BJ (cell line): ENCODE measurements at places on chromosomes 13 and 19. TPM values are rescaled to one million over a fixed set of nuclear protein-coding genes. Genes with fewer than 3 reads are reported as not detected.
A peak's percentile ranks its signal among the peaks of the same experiment; 100 is the strongest.

DNA sequence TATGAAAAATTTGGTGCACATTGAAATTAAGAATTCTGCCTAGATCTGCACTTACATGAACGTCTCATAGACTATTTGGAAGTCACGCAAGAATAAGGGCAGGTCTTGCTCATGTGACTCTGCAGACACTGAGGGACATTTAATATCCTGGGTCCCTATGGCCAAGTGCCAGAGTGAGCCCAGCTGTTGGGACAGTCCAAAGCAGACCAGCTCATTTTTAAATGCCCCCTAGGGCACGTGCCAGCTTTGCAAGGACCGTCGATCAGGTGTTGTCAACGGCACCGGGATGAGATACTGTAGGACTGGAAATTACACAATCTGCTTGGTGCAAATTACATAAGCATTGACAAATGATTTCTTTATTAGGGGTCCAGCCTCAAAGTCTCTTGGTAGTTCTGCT is 293.6 kb downstream of the TEX29 start:
- no peak for DNase-seq

- no peak for DNase-seq
Measured at GRCh38 chr13:29279356-29280254, 315.9 kb downstream of the SLC7A1 start.

DNA sequence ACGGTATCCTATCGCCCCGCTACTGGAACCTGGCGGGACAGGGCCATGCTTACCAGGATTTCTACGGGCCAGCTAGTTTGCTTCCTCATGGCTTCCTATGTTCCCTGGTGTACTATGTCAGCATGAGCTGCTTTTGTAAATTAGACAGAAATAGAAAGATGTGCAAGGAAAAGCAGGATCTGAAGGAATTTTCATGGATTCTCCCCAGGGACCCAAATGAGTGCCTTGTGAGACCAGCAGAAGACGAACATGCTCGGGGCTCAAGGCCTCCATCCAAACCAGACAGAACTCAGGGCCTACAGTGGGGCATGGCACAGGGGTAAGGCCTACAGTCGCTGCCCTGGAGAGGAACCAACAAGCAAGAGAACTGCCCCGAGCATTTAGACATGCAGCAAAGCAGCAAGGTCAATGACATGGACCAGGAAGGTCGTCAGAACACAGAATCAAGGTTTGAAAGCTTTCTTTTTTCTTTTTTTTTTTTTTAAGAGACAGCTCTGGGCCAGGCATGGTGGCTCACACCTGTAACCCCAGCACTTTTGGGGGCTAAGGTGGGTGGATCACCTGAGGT is 17.3 kb downstream of the EPS15L1 start:
- DNase-seq: no peak

GRCh38 chr13:31950111-31950815 is 81.3 kb upstream of the FRY start:
- DNase-seq: no peak

GRCh38 chr13:49421391-49421790 is 22.5 kb downstream of the CAB39L start:
- DNase-seq: no peak

The KLK8 gene
- polyA plus RNA-seq: not detected in 2 replicates

The F2RL3 gene
- polyA plus RNA-seq: 0.05 TPM in 1 of 2 replicates, not detected in the other

The HPN gene
- not detected in 2 replicates for polyA plus RNA-seq

The SLC7A10 gene
- polyA plus RNA-seq: not detected in 2 replicates

GRCh38 chr19:48553676-48554384 is 1.9 kb downstream of the SULT2B1 start:
- DNase-seq: peak; percentile 39

DNA sequence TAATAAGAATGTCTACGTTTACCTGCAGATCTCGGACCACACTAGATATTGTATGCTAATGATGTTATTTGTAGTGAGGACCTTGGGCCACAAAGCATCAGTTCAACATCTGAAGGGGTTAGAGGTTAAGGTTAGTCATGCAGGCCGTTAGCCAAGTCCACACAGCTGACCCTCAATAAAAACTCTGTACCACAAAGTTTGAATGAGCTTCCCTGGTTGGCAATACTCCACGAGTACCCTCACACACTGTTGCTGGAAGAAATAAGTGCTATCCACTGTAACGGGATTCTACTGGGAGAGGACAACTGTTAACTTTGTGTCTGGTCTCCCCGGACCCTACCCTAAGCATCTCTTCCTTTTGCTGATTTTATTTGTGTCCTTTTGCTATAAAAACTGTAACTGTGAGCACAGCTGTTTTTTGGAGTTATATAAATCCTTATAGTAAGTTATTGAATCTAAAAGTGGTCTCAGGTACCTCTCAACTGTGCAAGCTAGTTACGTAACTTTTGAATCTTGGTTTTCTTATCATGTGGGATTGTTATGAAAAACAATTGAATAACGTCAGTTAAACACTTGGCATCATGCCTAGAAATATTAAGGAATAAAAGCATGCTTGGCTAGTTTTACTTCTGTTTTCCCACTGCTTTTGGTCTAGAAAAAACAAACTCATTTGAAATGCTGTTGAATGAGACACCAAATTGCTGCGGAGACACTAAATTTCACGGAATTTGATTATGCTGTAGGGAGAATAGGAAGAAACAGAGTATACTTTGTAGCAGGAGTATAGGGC is 181.5 kb downstream of the DNAJC3 start:
- DNase-seq: no peak

The MAG gene
- not detected in 2 replicates for polyA plus RNA-seq

DNA sequence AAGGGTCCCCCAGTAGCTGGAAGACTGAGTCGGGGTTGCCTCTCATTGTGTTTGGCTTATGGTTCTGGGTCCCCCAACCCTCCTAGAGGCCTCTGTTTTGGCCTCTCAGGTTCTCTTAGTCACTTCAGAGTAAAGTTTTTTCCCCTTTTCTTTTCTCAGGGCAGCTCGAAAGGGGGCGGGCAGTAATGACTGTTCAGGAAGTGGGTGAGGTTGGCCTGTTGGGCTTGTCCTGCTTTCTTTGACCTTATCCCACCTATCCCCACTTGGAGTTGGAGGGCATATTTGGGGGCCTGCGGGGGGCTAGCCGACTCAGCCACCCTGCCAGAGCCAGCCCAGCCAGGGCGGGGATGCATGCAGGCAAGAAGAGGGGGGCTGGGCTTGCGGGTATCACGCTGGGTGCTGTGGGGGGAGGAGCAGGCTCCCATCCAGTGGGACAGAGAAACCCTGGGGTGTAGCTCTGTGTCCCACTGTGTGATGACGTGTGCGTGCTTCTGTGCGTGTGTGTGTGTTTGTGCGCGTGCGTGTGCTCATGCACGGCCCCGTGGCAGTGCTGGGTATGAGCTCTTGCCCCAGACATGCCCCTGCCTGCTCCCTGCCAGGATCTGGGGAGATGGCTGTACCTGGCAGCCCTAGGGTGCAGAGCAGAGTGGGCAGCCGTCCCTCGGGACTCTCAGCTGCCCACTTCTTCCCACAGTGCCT is 1.4 kb downstream of the CIC start:
- DNase-seq: no peak

DNA sequence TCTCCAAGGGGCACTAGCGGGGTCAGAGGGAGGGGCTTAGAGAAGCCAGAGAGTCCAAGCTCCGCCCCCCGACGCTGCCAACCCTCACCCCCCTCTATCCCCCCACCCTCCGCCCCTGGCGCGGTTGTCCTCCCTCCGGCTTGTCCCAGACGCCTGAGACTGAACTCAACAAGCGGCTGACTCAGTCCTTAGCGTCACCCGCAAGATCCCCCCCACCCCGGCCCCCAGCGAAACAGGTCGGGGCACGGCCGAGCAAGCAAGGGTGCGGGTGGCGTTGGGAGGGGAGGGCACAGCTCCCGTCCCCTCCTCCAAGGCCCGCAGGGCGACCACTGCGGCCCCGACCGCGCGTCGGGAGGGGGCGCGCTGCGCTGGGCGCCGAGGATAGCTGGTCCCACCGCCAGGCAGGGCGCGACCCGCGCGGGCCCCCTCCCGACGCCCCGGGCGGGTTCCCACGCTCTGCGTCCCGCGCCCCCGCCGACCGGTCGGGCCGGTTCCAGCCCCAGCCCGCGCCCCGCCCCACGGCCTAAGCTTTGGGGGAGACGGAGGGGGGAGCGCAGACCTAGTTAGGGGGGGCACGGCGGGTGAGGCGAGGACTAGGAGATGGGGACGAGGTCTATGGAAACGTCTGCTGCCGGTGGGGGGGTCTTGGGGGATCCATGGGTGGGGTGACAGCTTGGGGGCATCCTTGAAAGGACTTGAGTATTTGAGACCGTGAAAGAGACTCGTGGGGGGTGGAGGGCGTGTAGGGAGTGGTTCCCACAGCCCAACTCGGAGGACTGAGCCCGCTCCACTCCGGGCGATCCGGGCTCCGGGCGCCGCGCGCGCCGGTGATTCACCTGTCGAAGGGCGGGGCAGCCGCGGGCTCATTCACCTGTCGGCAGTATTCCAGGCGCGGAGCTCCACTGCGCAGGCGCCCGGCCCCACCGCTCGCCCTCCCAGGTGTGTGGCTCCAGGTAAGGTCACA is 5.1 kb downstream of the NOTCH3 start:
- DNase-seq: peak; percentile 4

DNA sequence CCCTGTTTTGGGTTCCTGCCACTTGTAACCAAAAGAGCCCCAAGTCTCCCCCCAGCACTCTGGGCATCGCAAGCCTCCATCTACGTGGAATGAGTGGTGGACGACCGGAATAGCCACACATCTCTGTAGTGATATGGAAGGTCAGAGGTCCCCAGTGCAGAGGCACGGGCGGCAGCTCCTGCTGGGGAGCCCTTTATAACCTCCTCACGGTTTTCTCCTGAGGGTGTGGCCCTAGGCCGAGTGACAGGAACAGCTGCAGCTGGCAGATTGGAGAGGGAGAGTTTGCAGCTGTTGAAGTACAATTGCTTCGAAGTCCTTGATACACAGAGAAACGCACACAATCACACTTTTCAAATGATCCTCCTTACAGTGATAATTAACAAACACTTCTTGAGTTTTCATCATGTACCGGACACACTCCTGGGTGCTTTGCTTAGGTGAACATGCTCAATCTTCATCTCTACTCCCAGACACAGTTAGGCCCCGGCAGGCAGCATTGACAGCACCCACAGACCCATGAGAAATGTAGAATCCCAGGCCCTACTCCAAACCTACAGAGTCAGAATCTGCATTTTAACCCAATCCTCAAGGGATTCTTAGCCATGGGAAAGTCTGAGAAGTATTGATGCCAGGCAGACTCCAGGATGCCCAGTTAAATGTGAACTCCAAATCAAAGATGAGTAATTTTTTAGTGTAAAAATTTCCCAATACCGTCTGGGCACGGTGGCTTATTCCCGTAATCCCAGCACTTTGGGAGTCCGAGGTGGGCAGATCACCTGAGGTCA is 4.9 kb upstream of the ZNF787 start:
- DNase-seq: no peak

The ZNF66 gene
- 0.94 and 1.0 TPM in 2 replicates for polyA plus RNA-seq

The SERTM1 gene
- polyA plus RNA-seq: not detected in 2 replicates

DNA sequence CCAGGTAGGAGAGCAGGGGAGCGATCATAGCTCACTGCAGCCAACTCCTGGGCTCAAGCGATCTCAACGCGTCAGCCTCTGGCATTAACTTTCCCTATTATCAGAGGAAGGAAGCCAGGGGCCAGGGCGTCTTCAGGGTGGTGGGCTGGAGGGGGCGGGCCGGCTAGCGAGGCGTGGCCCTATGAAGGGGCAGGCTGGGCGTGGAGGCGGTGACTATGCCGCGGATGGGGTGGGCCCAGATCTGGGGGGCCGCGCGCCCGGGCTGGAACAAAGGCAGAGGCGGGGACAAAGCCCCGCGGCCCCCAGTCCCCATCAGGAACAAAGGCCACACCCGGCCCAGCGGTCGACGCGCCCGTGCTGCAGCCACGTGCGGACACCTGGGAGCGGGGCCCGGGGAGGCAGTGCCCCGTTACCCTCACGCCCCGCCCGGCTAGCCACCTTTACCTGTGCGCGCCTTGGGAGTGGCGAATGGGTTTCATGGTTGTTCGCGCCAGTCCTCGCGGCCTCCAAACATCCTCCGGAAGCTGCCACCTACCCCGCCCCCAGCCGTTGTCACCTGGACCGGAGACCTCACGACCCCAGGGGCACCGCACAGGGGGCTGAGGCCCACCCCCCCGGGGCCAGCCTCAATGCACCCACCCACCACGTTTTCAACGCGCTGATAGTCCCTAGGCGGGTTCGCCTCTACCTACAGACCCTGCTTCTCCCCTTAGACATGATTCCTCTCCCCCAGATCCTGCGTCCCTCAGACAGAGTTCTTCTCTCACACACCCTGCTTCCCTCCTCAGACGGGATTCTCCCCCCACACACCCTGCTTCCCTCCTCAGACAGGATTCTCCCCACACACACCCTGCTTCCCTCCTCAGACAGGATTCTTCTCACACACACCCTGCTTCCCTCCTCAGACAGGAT is 5.4 kb upstream of the TRIM28 start:
- no peak for DNase-seq

- no peak for DNase-seq
Measured at GRCh38 chr13:32423592-32423991, 4.3 kb downstream of the N4BP2L1 start.

The PEAK3 gene
- polyA plus RNA-seq: not detected in 2 replicates

GRCh38 chr13:74620308-74620707 is 486.1 kb upstream of the KLF12 start:
- DNase-seq: no peak

The HCST gene
- 0.74 and 1.2 TPM in 2 replicates for polyA plus RNA-seq

GRCh38 chr13:108993346-108993745 is 363.9 kb downstream of the MYO16 start:
- no peak for DNase-seq

The NRTN gene
- polyA plus RNA-seq: 0.20 and 0.22 TPM in 2 replicates

The FGF21 gene
- not detected in 2 replicates for polyA plus RNA-seq

The CLDND2 gene
- polyA plus RNA-seq: 0.12 TPM in 1 of 2 replicates, not detected in the other

GRCh38 chr13:47144782-47145181 is 247.9 kb upstream of the HTR2A start:
- DNase-seq: no peak
